M059J (cell line): ENCODE measurements at places on chromosomes 2 and 18.

DNA sequence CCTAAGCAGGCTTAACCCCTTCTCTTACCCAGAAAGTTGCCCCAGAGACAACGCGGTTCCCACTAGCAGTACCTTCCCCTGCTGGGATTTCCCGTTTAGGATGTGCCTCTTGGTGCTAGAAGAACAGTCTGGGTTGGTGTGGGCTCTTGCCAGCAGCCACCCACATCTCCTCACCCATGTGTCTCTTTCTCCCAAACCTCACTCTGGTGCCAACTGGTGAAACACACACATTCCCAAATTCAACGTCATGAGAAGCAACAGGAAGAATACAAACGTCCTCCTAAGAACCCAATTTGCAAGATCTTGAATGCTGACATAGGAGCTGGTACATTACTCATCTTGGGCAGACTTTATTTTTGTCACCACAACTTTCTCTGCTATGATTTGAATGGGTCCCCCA, 36.2 kb downstream of the DIPK1C start:
- DNase-seq = no peak

- DNase-seq = peak; percentile 30
Observed at GRCh38 chr2:33511141-33511540, 34.7 kb downstream of the RASGRP3 start.

- DNase-seq = no peak
Observed at GRCh38 chr2:152098496-152099366, at the start of gene CACNB4. Gene CACNB4 (minus strand): TSS chr2:152099044.

DNA sequence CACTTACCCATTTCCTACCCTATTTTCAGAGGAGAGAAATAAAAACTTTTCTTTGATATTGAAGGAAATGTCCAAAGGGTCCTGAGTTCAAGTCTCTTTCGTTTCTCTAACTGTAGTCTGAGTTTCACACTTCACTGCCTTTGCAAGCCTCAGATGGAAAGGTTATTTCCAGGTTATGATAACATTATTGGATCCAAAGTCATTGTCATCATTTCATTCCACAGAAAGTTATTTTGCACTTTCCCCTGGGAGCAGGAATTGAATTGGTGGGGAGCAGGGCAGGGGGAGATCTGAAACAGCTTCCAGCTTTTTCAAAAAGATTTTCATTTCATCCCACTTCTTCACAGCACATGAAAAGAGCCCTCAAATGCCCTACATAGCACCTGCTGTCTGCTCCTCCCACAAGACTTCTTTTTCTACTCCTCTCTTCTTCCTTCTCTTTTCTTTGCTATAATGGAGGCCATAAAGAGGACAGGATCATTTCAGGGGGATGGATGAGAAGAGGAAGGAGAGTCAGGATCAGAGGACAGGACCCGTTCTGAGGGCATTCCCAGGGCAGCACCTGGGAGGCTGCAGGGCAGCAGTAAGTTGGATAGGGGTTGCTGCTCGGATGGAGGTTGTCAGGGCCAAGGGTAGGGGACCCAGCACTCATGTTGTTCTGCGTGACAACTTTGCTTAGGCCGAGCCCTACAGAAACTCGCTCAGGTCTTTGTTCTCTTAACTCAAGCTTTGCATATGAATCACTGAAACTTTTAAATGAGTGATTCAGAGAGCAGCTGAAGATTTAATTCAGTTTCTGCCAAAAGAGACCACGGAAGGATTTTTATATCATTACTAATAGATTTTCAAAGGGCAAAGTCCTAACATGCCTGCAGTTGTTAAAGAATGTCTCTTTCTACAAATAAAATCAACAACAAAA, 11.4 kb upstream of the GALNT5 start:
- DNase-seq = peak; percentile 91

GRCh38 chr2:118805064-118805690, 42.3 kb downstream of the EN1 start:
- DNase-seq = no peak

GRCh38 chr2:1865716-1866234, 121.5 kb upstream of the PXDN start:
- DNase-seq = no peak

- no peak for DNase-seq
Observed at GRCh38 chr2:68667371-68667770, 24.0 kb downstream of the PROKR1 start.

DNA sequence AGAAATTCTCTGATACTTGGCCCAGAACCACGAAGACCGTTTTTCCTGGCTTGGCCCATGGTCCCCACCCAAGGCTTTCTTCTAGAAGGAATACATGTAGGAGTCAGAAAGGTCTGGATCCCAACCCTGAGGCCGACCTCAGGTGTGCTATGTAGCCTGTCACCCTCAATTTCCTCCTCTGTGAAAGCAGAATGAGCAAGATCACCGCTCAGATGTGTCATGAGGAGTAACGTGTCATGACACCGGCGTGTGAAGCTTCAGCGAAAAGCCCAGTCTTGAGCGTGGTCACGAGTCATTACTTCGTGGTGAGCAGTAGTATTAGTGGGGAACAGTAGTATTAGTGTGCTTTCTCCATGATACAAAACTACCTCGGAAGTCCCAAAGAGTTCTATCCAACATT, 103.4 kb downstream of the ALPK2 start:
- peak; percentile 87 for DNase-seq

DNA sequence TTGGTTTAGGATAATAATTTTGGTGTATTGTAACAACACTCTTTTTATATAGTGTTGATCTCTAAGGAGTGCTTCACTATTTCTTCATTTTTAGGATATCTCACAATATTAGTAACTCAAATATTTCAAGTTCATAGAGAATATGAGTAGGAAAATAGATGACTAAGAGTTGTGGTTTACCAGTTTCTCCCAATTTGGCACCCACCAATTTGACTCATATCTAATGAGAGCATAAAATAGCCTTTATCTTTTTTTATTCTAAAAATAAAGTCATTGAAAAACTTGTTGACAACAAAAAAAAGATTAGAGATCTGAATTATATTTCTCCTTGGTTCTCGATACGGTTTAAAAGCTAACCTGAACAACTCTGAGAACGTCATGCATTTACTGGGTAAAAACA, 204.0 kb downstream of the PARD3B start:
- DNase-seq = peak; percentile 56

DNA sequence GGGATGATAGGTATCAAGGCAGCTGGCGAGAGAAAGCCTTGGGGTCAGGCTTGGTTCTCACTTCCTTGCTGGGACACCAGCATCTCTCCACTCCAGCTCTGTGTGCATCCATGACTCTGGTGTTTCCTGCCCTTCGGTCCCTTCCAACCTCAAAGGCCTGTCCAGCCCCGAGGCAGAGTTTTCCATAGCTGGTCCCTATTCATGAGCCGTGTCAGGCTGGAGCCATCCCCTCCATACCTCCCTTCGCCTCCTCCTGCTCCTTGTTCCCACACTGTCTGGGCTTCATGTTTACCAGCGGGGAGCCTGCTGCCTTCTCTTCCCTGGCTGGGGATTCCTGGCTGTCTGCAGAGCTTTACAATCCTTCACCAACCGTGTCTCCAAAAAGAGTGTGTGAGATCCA, 51.2 kb downstream of the DYSF start:
- no peak for DNase-seq

DNA sequence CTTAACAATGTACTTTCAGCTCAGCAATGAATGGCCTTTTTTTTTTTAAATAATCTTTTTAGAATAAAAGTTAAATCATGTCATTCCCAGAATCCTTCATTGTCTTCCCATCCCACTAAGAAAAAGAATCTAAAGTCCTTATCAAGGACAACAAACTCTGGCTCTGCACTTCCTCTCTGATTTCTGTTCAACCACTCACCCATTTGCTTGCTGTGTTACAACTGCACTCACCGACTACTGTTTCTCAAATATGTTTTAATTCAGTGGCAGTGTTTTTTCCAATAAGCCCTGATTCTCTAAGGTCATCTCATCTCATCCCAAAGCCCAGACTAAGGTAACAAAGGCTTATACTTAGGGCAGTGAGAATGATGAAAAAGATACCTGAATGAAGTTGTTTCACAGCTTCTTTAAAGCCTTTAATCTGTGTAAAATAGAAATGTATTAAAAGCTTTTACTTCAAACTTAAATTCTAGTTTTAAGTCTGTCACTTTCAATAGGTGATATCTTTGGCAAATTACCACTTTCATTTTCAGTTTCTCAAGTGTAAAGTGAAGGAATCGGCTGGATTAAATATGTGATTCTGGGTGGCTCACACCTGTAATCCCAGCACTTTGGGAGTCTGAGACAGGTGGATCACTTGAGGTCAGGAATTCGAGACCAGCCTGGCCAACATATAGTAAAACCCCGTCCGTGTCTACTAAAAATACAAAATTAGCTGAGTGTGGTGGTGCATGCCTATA, 87.6 kb downstream of the RBBP8 start:
- DNase-seq = no peak
